ENCODE measurements at places on chromosomes 4 and X. TPM values are rescaled to one million over a fixed set of nuclear protein-coding genes. Genes with fewer than 3 reads are reported as not detected.

RTL5 gene
- total RNA-seq = 0.40 TPM

S100G gene
- not detected for total RNA-seq

CSAG1 gene
- not detected for total RNA-seq

ANKRD37 gene
- 9.6 TPM for total RNA-seq

TECRL gene
- total RNA-seq = not detected

RASSF6 gene
- total RNA-seq = under 0.01 TPM

CLIC2 gene
- total RNA-seq = 18.0 TPM

TCEAL7 gene
- total RNA-seq = 5.0 TPM

WWC2 gene
- total RNA-seq = 49.7 TPM

INPP4B gene
- total RNA-seq = 2.9 TPM

NRK gene
- 5.3 TPM for total RNA-seq

POU4F2 gene
- total RNA-seq = not detected

NR3C2 gene
- 20.1 TPM for total RNA-seq

GC gene
- not detected for total RNA-seq

CLDN22 gene
- total RNA-seq = not detected

SLC25A43 gene
- total RNA-seq = 21.7 TPM

PDE5A gene
- total RNA-seq = 2.8 TPM

NUDT10 gene
- 0.43 TPM for total RNA-seq

RRAGB gene
- 17.6 TPM for total RNA-seq

LINC00632 gene
- 2.8 TPM for total RNA-seq

FGF2 gene
- 26.3 TPM for total RNA-seq

QDPR gene
- 15.2 TPM for total RNA-seq

AREG gene
- not detected for total RNA-seq

RIPPLY1 gene
- total RNA-seq = not detected

MTNR1A gene
- total RNA-seq = not detected

ALB gene
- 0.13 TPM for total RNA-seq

TMEM128 gene
- total RNA-seq = 12.4 TPM

TSPAN7 gene
- total RNA-seq = 12.0 TPM

GUF1 gene
- 32.5 TPM for total RNA-seq

EDA2R gene
- total RNA-seq = 9.9 TPM

STK32B gene
- total RNA-seq = 21.3 TPM

FAAH2 gene
- total RNA-seq = 0.66 TPM

OPRPN gene
- not detected for total RNA-seq

ATOH1 gene
- not detected for total RNA-seq

TMEM47 gene
- total RNA-seq = 67.2 TPM

ODAM gene
- not detected for total RNA-seq

UGT2B15 gene
- total RNA-seq = not detected

P2RY4 gene
- 0.13 TPM for total RNA-seq

Data from thoracic aorta endothelial cell (primary cell).